Daoy (cell line): ENCODE measurements at places on chromosomes 11 and 22.

- no peak for DNase-seq
Measured at GRCh38 chr11:47620836-47621378, 21.5 kb downstream of the MTCH2 start.

- no peak for DNase-seq
Measured at GRCh38 chr11:102572554-102573220, 42.1 kb upstream of the MMP7 start.

DNA sequence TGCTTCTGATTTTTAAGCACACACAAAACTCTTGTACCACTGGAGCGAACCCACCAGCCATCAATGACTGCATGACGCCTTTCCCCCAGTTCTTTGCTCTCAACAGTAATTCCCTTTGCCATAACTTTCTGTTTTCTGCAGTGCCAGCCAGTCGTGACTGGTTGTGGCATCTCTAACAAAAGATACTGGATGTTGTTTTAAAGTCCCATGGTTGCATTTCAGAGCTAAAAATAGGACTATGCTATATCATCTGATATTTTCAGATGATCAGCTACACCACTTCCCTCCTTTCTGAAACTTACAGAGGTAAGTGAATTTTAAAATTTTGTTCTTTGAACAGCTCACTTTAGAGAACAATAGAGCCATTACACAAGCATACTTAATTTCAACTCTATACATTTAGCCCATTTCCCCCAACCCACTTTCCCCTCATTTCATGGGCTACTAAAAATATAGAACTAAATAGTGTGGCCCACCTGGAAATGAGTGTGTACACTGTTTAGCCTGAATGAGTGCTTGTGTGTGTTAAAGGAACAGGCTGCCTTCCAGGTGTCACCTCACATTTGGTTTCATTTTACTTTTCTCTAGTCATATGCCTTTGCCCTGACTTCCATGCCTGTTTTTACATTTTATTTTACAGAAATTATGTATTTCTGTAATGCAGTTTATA lies 136.9 kb upstream of the ZC3H12C start:
- DNase-seq, result no peak

- peak; percentile 33 for DNase-seq
Measured at GRCh38 chr11:12761029-12761428, 86.8 kb downstream of the TEAD1 start.

DNA sequence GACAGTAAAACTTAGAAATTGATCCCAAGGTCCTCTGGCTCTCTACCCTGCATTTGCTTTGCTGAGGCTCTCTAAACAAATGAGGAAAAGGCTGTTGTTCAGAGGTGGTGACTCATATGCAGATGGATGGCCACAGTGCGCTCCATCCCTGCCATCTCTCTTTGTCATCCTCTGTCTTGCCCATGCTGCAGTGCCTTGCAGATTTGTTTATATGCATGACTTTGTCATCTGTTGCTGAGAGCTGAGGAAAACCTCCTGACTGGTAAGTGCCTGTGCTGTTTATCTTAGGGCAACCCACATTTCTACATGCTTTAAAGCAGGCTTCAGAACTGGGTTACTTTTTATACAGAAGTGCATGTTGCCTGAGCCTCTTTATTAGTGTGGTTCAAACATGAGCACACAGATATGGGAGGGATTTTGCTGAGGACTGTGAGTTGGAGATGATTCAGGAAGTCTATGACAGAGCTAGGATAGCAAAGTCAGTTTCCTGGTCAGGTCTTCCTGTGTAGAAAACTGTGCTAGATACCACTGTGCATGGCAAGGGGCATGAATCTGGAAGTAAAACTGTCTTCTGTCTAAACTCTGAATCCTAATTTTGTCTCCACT lies 57.4 kb downstream of the JAM3 start:
- DNase-seq, result peak; percentile 76

DNA sequence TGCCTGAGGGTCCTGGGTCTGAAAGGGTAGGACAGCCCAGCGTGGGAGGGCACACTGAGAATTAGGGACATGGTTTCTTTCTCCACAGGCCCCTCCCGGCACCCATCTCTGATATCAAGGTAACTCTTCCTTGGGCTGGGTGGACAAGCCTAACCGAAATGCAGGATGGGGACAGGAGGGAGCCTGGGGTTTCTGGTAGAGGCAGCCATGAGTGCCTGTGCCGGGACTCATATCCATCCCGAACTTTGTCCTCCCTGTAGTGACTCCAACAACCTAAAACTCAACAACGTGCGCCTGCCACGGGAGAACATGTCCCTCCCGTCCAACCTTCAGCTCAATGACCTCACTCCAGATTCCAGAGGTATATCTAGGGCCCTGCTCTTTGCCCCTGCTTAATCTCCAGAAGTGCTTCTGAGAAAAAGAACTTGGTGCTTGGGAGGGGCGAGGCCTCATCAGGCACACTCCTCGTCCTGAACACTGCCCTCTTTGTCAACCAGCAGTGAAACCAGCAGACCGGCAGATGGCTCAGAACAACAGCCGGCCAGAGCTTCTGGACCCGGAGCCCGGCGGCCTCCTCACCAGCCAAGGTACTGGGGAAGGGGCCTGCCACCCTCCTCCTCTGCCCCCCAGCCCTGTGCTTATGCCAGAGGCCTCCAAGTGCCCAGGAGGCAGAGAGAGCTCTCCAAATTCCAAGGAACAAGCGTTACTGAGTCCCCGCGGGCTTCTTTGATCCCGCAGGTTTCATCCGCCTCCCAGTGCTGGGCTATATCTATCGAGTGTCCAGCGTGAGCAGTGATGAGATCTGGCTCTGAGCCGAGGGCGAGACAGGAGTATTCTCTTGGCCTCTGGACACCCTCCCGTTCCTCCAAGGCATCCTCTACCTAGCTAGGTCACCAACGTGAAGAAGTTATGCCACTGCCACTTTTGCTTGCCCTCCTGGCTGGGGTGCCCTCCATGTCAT lies 3.1 kb downstream of the TMEM25 start:
- DNase-seq, result no peak

DNA sequence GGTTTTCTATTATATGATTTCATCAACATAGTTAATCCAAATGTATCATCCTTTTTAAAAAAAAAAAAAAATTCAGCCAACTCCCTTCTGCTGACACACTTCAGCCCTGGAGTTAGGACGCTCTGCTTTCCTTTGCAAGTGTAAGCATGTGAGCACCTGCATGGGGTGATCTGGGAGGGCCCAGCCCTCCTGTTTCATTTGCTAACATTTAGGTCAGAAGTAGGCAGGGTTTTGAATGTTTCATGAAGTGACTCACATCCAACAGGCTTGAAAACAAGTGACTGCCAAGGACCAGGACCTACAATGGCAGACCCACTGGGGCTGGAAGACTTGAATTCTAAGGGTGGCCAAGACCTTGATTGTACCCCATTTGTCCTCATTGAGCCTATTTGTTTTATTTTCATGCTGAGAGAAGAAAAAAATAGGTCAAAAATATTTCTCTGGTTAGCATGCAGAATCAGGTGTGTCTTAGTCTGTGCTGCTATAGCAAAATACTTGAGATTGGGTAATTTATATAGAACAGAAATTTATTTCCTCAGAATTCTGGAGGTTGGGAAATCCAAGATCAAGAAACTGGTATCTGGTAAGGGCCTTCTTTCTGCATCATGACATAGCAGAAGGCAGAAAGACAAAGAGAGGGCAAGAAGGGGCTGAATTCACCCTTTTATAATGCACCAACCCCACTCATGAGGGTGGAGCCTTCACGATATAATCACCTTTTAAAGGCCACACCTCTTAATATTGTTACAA lies 137.6 kb downstream of the CD44 start:
- DNase-seq, result peak; percentile 32

GRCh38 chr22:38176170-38176741 lies 5.4 kb downstream of the PLA2G6 start:
- DNase-seq, result peak; percentile 94

DNA sequence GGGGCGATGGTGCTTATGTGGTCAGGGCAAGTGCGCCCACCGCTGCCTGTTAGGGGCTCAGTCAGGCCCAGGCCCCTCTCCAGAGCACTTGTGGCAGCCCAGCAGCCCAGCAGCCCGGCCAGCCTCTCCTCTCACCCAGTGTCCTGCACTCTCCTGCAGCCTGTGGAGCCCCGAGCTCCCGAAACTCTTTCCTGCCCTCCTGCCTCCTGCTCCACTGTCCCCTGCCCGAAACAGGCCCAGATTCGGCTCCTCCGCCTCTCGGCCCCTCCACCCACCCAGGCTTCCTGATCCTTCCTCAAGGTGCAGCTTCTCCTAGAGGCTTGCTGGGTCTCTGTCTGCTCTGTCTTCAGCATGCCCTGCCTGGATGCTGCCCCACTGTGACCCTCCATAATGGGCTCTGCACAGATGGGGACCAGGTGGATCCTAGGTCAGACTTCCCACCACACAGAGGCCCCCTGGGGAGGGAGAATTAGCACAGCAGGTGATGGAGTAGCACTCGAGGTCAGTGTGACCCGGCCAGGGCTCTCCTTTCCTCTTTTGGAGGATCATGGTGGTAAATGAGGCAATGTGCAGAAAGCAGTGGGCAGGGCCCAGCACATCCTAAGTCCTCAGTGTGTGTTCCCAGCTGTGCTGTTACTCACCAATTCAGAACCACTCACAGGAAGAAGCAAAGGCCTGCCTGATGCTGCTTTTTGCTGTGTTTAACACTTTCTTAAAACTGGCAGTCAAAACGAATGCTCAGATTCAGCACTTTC lies 18.6 kb upstream of the NAP1L4 start:
- no peak for DNase-seq

GRCh38 chr11:78351193-78351592 lies 66.4 kb downstream of the GAB2 start:
- DNase-seq, result no peak

- no peak for DNase-seq
Measured at GRCh38 chr11:15742626-15743519, 613.5 kb downstream of the SOX6 start.

- no peak for DNase-seq
Measured at GRCh38 chr11:63142459-63142858, 1.6 kb downstream of the SLC22A24 start.

DNA sequence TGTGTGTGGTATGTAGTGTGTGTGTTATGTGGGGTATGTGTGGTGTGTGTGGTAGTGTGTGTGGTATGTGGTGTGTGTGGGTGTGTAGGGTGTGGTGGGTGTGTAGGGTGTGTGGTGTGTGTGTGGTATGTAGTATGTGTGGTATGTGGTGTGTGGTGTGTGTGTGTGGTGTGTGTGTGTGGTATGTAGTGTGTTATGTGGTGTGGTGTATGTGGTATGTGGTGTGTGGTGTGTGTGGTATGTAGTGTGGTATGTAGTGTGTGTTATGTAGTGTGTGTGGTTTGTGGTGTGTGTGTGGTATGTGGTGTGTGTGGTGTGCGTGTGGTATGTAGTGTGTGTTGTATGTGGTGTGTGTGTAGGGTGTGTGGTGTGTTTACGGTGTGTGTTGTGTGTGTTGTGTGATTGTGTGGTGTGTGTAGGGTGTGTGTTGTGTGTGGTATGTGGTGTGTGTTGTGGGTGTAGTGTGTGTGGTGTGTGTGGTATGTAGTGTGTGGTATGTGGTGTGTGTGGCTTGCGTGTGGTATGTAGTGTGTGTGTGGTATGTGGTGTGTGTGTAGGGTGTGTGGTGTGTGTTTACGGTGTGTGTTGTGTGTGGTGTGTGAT lies 4.2 kb upstream of the PPP6R2 start:
- no peak for DNase-seq

GRCh38 chr11:44684859-44685281 lies 41.9 kb upstream of the TSPAN18 start:
- DNase-seq, result no peak
